ENCODE measurements at places on chromosomes 13 and 19.

DNA sequence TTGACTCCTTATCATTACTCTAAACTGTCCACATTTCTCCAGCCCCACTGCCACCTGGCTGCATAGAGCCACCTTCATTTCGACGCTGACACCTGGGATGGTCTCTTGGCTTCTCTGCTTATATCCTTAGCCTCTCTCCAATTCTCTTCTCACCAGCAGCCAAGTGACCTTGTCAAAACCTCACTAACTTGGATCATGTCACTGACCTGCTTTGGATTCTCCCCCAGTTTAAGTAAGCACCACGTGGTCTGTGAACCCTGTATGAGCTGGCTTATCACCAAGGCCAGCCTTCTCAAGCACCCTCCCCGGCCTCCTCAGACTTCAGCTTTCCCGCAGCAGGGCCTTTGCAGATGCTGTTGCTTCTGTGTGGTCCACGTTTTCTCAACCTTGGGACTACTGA, 12.3 kb upstream of the GGACT start:
- no peak for DNase-seq

DNA sequence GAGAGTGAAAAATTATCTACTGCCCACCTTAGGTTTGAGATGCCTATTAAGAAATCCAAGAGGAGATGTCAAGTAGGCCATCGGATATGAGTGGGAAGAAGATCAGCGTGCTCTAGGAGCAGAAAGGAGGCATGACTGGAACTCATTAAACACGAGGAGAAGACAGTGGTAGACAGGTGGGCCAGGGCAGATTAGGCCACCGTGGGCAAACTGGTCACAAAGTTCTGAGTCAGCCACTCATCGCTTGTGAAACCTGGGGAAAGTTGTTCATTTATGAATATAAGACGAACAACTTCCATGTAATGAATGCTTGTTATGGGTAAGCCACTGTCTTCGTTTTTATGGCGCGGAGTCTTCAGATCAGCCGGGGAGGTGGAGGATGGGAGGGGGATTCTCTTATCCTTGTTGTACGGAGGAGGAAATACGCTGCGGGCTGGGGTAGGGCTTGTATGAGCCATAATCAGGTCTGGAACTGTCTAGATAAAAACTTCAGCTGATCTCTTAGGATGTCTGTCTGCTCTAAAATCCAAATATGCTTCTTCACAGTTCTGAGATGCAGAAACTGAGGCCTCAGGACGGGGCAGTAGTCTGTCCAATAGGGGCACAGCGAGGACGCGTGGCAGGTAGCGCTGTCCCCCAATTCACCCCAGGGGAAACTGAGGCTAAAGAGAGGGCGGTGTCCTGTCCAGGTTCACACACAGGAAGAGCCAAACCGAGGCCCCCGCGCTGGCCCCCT, 1.1 kb upstream of the ZNF444 start:
- DNase-seq: no peak

- no peak for DNase-seq
These were observed 526 bp downstream of the NFIX start for GRCh38 chr19:12995596-12996405.

- no peak for DNase-seq
These were observed 1730.1 kb upstream of the PRR20A start for GRCh38 chr13:55410398-55411330.

DNA sequence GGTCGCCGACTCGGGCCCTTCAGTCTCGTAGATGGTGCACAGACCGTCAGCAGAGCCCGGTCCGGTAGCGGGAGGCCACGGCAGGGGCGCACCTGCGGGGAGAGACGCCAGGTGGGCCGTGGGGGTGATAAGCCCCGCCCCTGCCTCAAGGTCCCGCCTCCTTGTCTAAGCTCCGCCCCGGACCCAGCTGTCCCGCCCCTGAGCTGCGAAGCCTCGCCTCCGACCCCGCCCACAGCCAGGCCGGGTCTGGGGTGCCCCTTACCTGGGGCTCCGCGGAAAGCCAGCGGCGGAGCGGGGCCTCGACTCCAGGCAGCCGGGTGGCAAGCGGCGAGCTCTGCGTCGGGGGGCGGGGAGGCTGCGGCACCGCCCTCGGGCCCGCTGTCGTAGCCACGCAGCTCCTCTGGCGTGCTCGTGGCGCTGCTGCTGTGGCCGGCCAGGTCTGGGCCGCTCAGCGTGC, 4.7 kb downstream of the PRR36 start:
- DNase-seq: no peak

DNA sequence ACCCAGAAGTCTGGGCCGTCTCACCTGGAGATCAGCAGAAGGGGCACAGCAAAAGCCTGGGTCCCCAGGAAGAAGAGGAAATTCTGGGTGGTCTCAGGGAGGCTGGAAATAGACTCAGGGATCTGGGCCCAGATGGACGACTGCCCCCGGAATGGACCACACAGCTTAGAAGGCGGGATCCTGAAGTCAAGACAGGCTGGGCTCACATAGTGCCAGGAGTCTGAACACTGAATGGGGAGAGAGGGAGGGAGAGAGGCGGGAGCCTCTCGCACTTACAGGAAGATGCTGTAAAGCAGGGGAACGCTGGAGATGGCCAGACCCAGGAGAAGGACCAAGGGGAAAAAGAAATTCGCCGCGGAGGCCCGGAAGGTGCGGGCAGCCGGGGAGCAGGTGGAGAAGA, 1.3 kb upstream of the LENG1 start:
- no peak for DNase-seq

DNA sequence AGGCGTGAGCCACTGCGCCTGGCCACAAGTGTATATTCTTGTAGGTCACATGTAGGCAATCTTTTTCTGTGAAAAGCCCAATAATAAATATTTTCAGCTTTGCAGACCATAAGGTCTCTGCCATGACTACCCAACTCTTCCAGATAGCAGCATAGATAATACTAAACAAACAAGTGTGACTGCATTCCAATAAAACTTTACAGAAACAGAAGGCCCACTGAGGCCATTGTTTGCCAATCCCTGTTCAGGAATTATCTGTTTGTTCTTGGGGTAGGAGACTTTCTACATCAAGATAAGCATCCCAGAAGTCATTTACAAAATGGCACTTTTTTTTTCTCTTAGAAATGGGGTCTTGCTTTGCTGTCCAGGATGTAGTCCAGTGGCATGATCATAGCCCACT, 2.8 kb upstream of the ZNF329 start:
- DNase-seq: no peak

GRCh38 chr13:36342715-36343114, 3.5 kb downstream of the SPART start:
- DNase-seq: no peak

DNA sequence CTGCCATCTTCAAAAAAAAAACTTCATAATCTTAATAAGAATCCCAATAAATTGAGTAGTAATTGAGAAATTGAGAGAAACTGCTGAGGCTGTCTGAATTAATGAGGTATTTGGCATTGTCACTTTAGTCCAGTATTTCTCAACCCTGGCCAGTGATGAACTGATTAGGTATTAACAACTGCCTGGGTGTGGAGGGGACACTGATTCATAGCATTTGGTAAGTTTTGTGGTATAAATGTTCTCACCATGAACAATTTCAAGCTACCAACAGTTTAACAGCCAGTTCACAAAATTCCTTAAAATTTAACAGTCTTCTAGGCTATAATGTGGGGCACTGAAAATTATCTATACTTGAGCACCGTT, 18.3 kb downstream of the GPC6 start:
- no peak for DNase-seq

GRCh38 chr19:39692166-39692565, 12.1 kb upstream of the LGALS14 start:
- DNase-seq: no peak

GRCh38 chr13:114130837-114131582, 1.4 kb downstream of the RASA3 start:
- no peak for DNase-seq

DNA sequence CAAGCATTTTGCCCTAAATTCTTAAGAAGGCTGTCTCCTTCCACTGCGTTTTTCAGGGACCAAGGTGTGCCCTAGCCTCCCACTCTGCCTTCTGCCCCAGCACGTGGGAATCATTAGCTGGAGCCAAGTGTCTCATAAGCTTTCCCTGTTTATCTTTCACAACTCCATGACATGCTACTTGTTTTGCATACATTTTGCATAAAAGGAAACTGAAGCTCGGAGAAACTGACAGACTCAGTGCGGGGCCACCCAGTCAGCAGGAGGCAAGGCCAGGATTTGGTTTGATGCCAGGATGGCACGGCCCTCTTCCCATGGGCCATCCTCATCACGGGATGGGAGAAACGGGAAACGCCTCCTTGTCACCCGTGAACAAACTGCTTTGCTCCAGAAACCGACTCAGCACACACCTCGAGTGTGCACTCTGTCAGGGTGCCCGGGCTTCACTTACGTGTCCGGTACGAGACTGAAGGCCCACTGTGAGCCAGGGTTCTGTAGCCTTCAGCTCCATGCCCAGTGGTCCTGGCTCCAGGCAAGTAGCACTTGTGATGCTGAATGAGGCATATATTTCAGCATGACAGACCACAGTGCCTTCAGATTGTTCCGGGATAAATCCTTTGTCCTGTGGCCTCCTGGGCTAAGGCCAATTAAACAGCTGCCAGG, 9.6 kb downstream of the CEBPA start:
- DNase-seq: peak; percentile 49

DNA sequence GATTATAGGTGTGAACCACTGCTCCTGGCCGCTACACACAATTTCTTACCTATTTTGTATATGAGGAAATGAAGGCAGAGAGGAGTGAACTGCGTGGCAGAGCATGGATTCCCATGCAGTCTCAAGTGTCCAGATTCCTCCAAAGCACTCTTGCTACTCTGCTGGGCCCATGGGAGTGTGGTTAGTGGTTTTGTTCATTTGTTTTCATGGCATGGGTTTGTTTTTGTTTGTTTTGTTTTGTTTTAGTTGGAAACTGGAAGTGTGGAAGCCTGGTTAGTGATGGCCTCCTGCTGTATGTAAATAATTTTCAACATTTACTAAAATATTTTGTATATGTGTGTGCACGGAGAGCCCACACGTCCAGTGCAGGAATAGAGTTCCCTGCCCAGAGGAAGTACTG, 61.3 kb upstream of the LRCH1 start:
- DNase-seq: no peak
